Muscle of leg (tissue), 16 donors: ENCODE measurements at places on chromosomes 3 and 15.
A peak's percentile ranks its signal among the peaks of the same experiment; 100 is the strongest.

DNA sequence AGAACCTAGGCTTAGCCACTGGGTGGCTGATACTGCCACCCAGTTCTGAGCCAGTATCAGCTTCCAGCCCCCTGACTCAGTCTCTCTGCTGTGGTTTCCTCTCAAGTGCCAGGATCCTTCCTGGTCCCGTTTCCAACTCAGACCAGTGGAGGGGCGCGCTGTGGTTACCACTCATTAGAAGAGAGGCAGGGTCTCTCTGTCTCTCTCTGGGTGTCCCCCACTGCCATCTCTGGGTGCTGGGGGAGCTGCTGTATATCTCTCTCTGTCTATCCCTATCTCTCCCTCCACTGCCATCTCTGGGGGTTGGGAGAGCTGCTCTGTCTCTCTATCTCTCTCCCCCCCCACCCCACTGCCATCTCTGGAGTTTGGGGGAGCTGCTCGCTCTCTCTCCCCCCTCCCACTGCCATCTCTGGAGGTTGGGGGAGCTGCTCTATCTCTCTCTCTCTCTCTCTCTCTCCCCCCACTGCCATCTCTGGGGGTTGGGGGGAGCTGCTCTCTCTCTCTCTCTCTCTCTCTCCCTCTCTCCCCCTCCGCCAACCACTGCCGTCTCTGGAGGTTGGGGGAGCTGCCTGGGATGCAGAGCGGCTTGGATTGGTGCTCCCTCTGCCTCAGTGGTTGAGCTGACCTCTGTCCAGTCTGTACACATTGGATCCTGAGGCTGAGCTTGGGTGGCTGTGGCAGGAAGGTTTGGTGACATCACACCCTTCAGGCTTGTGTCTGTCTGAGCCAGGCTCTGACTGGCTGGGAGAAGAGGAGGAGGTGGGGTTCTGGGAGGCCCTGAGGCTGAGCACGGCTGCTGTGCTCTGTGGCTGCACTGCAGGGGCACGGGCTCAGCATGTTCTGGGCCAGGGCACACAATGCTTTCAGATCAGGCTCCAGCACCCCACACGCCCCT lies 98.9 kb downstream of the APBA2 start:
- no peaks in the 10 kb centered on the region for H3K27me3 ChIP-seq
- peaks cover 8% of the 10 kb centered on the region for H3K4me1 ChIP-seq
- no peaks in the 10 kb centered on the region for H3K36me3 ChIP-seq

DNA sequence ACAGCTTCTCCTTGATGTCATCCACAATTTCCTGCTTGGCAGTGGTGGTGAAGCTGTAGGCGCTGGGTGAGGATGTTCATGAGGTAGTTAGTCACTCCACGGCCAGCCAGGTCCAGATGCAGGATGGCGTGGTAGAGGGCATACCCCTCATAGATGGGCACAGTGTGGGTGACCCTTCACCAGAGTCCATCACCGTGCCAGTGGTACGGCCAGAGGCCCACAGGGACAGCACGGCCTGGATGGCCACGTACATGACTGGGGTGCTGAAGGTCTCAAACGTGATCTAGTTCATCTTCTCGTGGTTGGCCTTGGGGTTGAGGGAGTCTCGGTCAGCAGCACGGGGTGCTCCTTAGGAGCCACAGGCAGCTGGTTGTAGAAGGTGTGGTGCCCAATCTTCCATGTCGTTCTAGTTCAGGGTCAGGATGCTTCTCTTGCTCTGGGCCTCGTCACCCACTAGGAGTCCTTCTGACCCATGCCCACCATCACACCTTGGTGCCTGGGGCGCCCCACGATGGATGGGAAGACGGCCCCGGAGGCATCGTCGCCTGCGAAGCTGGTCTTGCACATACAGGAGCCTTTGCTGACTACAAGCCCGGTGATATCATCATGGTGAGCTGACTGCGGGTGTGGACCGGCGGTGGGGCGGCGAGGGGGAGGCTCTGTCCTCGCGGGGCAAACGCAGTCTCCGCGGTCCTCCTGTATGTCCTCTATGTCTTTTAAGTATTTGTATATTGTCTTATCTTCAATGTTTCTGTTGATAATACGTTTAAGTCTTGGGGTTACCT lies 1119.0 kb downstream of the NAALADL2 start:
- H3K36me3 ChIP-seq = no peaks in the 10 kb centered on the region
- H3K27ac ChIP-seq = no peak overlapping the region
- DNase-seq = no peak
- H3K4me1 ChIP-seq = no peaks in the 10 kb centered on the region
- no peak overlapping the region for H3K4me3 ChIP-seq

DNA sequence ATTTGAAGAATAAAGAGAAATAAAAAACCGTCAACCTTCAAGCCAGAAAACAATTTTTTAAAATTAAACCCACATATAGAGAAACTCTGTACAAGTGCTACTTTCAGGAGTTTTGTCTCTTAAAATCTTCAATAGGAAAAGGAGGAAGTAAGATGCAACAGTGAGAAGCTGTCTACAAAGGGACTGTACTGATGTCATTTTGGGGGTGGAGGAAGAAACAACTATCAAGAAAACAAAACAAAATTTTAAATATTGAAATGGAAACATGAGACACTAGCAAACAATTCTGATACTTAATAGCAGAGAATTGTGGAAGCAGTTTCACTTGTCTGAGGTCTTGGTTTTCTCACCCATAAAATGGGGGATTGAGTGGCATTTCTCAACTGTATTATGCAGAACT lies 84.4 kb downstream of the SLMAP start:
- DNase-seq = no peak
- no peaks in the 10 kb centered on the region for H3K4me1 ChIP-seq
- H3K36me3 ChIP-seq = no peaks in the 10 kb centered on the region
- H3K27me3 ChIP-seq = no peaks in the 10 kb centered on the region
- no peak overlapping the region for H3K27ac ChIP-seq

DNA sequence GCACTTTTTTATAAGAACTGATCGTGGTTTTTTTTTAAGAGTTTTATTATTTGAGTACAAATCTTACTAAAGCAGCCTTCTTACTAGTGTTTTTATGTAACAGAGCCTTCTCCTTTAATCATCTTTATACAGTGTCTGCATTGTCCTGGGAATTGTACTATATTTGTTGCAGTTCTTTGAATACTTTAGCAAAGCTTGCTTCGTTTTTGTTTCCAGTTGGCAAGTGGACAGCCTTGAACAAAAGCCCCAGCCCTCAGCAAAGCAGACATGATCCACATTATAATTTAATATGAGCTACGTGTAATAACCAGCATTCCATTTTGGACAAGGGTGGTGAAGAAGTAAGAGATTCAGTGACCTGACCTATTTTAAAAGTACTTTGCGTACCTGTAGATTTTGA lies 112.2 kb upstream of the FLNB start:
- H3K4me1 ChIP-seq = no peaks in the 10 kb centered on the region
- DNase-seq = peak; percentile 96
- no peak overlapping the region for H3K4me3 ChIP-seq
- H3K36me3 ChIP-seq = no peaks in the 10 kb centered on the region
- no peaks in the 10 kb centered on the region for H3K27me3 ChIP-seq

GRCh38 chr3:107235928-107236315 lies 141.3 kb upstream of the CCDC54 start:
- H3K27me3 ChIP-seq = no peaks in the 10 kb centered on the region
- DNase-seq = peak; percentile 96
- H3K27ac ChIP-seq = peak overlapping the region; percentile 84
- no peaks in the 10 kb centered on the region for H3K36me3 ChIP-seq
- H3K4me3 ChIP-seq = peak overlapping the region; percentile 54
- H3K4me1 ChIP-seq = peaks cover 7% of the 10 kb centered on the region

DNA sequence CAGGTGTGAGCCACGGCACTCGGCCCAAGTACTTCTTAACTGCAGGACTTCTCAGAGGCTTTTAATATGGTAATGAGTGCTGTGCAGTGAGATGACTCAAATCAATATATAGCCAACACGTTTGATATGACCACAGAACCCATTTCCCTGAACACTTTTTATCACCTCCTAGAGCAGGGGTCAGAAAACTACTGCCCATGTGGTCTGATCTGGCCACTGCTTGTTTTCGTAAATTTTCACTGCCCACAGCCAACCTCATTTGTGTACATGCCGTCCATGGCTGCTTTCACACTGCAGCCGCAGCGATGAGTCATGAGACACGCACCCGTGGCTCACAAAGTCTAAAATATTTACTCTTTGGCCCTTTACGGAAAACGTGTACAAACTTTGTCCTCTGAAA lies 179.2 kb downstream of the RORA start:
- H3K36me3 ChIP-seq = no peaks in the 10 kb centered on the region
- peaks cover 18% of the 10 kb centered on the region for H3K4me1 ChIP-seq
- H3K27me3 ChIP-seq = no peaks in the 10 kb centered on the region

DNA sequence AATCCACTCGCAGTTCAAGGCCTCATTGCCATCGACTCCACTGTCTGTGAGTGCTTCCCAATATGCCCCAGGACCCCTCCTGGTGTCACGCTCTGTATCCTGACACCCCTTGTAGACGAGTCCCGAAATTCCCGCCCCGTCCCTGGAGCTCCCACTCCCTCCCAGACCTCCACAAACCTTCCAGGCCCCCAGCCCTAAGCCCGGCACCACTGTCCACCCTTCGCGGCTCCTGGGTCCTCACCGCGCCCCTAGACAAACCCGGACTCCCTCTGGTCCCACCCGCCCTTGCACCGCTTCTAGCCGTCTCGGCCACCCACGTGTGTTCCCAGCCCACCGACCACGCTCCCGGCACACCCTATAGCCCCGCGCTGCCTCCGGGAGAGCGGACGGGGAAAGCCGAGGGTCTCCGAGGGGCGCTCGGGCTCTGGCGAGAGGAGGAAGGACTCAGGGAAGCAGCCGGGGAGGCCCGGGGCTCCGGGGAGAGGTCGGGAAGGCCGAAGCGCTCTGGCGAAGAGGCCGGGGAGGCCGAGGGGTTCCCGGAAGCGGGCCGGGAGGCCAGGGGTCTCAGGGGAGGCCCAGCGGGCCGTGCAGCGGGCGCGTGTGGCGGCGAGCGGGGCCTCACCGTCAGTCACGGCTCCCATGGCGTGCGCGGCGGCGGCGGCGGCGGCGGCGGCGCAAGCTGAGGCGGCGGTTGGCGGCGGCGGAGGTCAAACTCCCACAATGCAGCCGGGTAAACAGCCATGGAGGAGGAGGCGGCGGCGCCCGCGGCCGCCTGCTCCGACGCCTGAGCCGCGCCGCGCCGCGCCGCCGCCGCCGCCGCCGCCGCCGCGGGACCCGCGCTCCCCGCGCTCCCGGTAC lies at the start of the genes ATXN7 and THOC7:
Gene ATXN7, plus strand, starts transcription at position 718 of the 858 bp plus-strand sequence. CDS start 48,732 bp downstream, outside the sequence.
Gene THOC7, minus strand, starts transcription at position 656 of the 858 bp plus-strand sequence. Its CDS starts 15 bp downstream, at position 641.
- DNase-seq = peak; percentile 83
- H3K36me3 ChIP-seq = peaks cover 3% of the 10 kb centered on the region
- peak within 1 kb of the TSS; percentile 87 for H3K27ac ChIP-seq
- peak within 1 kb of the TSS; percentile 88 for H3K4me3 ChIP-seq
- peaks cover 10% of the 10 kb centered on the region for H3K4me1 ChIP-seq

DNA sequence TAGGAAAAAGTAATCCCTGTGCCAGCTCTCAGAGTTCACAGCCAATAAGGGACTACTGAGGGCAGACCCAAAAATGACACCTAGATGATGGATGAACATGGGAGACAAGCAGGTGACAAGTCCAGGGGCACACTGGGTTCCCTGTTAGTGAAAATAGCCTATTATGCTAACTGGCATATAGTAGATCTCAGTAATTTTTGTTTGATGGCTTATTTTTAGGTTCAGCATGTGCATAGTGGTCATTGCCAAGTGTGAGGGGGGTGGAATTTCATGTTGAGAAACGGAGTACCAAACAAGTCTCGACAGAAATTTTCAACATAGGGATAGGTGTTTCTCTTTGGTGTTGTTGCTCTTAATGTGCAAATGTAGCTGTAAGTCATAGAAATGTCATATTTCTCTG lies 6.4 kb upstream of the ITGB5 start:
- no peaks in the 10 kb centered on the region for H3K27me3 ChIP-seq
- no peak overlapping the region for H3K27ac ChIP-seq
- H3K4me3 ChIP-seq = no peak overlapping the region
- no peak for DNase-seq

DNA sequence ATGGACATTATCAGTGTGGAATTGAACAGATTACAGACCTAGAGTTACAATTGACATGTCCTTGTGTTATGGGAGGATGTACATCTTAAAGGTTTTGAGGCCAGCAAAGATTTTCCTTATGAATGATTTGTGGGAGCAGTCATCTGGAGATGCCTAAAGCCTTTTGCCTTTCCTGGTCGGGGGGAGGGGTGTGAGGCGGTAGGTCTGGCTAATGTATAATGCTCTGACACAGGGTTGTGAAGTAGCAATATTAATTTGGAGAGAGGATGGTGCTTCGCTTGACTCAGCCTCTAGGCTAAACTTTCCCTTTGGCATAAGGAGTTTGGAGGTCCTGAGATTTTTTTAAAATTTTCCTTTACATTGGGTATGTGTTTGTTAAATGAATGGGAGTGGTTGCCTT lies 23.3 kb downstream of the FBXO22 start:
- peaks cover 12% of the 10 kb centered on the region for H3K36me3 ChIP-seq
- peaks cover 6% of the 10 kb centered on the region for H3K4me1 ChIP-seq
- no peak overlapping the region for H3K27ac ChIP-seq

DNA sequence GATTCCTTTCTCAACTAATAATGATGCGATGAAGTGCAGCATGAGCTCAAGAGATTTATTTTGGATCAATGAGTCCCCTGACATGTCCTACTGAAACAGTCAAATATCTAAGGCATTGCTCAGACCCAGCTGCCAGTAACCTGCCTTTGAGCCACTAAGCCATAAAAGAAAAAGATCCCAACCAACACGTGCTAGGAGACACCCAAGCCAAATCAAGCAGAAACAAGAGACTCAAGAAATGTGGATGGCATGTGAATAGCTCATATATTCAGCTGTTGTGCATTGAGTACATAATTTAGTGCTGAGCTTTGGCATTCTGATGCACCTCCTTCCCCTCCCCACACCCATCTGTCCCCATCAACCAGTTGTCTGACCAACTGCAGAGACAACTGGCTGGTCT lies 29.2 kb downstream of the GJD2 start:
- no peak overlapping the region for H3K4me3 ChIP-seq
- no peaks in the 10 kb centered on the region for H3K36me3 ChIP-seq
- no peak overlapping the region for H3K27ac ChIP-seq
- H3K27me3 ChIP-seq = peaks cover 4% of the 10 kb centered on the region
- DNase-seq = peak; percentile 90
- H3K4me1 ChIP-seq = peaks cover 39% of the 10 kb centered on the region

DNA sequence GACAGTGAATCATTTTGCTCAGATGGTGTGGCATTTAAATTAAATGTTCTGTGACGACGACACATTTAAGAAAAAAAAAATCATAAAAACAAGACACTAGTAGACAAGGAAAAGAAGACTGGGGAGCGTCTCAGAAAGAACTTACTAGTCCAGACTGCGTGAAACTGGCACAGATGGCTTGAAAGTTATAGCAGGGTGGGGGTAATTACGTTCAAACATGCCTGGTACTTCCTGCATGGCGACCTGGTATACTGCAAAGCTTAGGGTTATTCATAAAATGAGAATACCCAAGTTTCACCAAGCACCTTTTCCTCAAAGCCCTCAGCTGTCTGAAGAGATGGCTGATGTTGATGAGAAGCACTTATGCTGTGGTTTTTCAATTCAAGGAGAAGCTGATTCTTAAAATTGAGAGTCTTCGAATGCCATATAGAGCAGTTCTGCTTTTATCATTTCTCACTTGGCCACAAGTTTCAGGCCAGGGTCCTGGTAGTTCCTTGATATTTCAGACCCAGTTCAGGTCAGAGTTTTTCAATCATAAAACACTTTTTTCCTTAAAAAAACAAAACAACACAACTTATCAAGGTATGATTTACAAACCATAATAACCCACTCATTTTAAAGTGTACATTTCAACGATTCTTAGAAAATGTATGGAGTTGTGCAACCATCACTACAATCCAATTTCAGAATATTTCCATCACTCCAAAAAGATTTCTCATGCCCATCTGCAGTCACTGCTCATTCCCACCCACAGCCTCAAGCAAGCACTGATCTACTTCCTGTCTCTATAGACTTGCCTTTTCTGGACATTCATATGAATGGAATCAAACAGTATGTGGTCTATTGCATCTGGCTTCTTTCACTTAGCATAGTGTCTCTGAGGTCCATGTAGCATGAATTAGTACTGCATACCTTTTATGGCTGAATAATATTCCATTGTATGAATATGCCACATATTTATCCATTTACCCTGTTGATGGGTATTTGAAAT lies 24.7 kb downstream of the PCOLCE2 start:
- no peak overlapping the region for H3K27ac ChIP-seq
- no peak for DNase-seq
- H3K4me3 ChIP-seq = no peak overlapping the region
- H3K36me3 ChIP-seq = no peaks in the 10 kb centered on the region
